Activated CD8-positive, alpha-beta T cell treated with anti-CD3 and anti-CD28 coated beads for 36 hours (primary cell): ENCODE measurements at places on chromosomes 5 and 9. TPM values are rescaled to one million over a fixed set of nuclear protein-coding genes. Genes with fewer than 3 reads are reported as not detected.

Gene ANKRD18B
- 0.56 TPM for total RNA-seq

Gene DOK3
- total RNA-seq = 7.4 TPM

Gene PRDM9
- total RNA-seq = not detected

Gene CNTNAP3
- not detected for total RNA-seq

DNA sequence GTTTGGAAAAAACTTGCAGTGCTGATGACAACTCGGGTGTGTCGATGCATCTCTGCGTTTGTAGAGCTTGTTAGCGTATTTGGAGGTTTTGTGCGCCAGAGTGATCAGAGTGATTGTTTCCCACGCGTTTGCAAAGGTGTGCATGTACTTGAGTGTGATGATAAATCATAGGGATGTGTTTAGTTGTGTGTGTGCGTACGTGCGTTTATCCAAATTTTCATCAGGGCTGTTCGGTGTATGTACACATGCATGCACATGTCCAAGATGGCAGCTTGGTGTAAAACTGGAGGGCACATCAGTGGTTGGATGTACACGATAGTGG, 248 bp upstream of the C1QTNF2 start:
- peaks cover 64% of the 10 kb centered on the region for H3K27me3 ChIP-seq
- H3K4me3 ChIP-seq = peak overlapping the region; percentile 2
- DNase-seq = no peak
- no peak overlapping the region for H3K27ac ChIP-seq
- H3K4me1 ChIP-seq = peaks cover 10% of the 10 kb centered on the region
- no peaks in the 10 kb centered on the region for H3K36me3 ChIP-seq

GRCh38 chr5:159797261-159797970, 118.9 kb upstream of the ADRA1B start:
- H3K4me3 ChIP-seq = no peak overlapping the region
- H3K4me1 ChIP-seq = no peaks in the 10 kb centered on the region
- H3K27ac ChIP-seq = no peak overlapping the region
- peaks cover 6% of the 10 kb centered on the region for H3K27me3 ChIP-seq
- DNase-seq = no peak

GRCh38 chr9:3027210-3027609, 183.3 kb upstream of the PUM3 start:
- no peaks in the 10 kb centered on the region for H3K36me3 ChIP-seq
- H3K4me3 ChIP-seq = no peak overlapping the region
- DNase-seq = no peak
- peaks cover 3% of the 10 kb centered on the region for H3K27me3 ChIP-seq

DNA sequence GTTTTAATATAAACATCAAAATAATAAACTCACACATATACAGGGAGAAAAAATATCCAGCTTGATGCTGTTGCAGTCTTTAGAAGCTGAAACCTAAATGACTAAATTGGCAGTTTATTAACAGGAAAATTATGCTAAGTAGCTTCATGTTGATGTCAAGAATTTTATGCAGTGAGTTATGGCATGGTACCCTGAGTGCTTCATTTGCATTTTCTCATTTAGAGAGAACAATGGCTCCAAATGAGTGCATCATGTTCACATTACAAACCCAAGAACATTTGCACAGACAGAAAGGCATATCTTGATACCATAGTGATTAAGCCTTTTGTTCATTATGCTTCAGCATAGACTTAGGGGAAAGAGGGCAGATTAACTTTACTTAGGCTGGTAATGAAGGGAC, 102.9 kb upstream of the FSTL4 start:
- H3K4me1 ChIP-seq = no peaks in the 10 kb centered on the region
- no peak for DNase-seq
- no peaks in the 10 kb centered on the region for H3K36me3 ChIP-seq
- H3K27ac ChIP-seq = no peak overlapping the region

DNA sequence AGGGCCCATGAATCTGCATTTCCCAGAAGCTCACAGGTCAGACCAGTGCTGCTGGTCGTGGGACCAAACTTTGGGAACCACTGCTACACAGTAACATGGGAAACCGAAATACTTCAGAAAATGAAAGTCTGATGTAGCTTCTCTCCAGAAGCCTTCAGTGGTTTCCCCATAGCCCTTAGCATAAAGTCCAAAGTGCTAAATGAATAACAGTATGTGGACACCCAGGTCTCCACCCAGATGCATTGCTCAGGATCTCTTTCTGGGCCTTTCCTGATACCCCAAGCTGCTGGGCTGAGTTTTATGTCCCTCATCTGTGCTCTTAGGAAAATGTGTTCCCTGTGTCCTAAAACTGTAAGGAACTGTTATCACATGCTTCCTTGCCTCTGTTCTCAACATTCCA, 100.4 kb downstream of the NFIB start:
- no peak for DNase-seq
- H3K27ac ChIP-seq = no peak overlapping the region
- H3K4me1 ChIP-seq = no peaks in the 10 kb centered on the region
- peaks cover 2% of the 10 kb centered on the region for H3K27me3 ChIP-seq

- peaks cover 31% of the 10 kb centered on the region for H3K4me1 ChIP-seq
- no peaks in the 10 kb centered on the region for H3K27me3 ChIP-seq
- H3K27ac ChIP-seq = peak overlapping the region; percentile 37
- H3K4me3 ChIP-seq = no peak overlapping the region
- no peak for DNase-seq
Measured at GRCh38 chr5:65989158-65989557, 62.8 kb downstream of the ERBIN start.

DNA sequence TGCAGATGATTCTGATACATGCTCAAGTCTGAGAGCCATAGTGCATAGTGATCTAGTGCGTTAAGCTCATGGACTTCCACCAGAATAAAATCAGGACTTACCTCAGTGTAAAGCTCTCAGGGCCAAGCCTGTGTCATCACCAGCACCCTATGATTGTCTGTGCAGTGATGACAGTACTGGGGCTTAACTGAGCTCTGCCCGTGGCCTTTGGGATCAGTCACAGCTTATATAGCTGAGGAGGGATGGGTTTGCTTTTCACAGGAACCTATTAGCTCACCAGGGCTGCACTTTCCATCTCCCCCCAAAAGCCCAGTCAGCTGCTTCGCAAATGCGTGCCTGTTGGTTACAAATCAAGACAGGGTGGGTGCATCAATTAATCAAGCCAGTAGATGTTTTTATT, 246.9 kb downstream of the NR3C1 start:
- H3K4me3 ChIP-seq = no peak overlapping the region
- no peak overlapping the region for H3K27ac ChIP-seq
- peaks cover 5% of the 10 kb centered on the region for H3K36me3 ChIP-seq
- no peaks in the 10 kb centered on the region for H3K4me1 ChIP-seq

GRCh38 chr9:101639311-101639710, 44.5 kb upstream of the PPP3R2 start:
- no peaks in the 10 kb centered on the region for H3K36me3 ChIP-seq
- peaks cover 3% of the 10 kb centered on the region for H3K4me1 ChIP-seq
- no peak for DNase-seq
- no peaks in the 10 kb centered on the region for H3K27me3 ChIP-seq

DNA sequence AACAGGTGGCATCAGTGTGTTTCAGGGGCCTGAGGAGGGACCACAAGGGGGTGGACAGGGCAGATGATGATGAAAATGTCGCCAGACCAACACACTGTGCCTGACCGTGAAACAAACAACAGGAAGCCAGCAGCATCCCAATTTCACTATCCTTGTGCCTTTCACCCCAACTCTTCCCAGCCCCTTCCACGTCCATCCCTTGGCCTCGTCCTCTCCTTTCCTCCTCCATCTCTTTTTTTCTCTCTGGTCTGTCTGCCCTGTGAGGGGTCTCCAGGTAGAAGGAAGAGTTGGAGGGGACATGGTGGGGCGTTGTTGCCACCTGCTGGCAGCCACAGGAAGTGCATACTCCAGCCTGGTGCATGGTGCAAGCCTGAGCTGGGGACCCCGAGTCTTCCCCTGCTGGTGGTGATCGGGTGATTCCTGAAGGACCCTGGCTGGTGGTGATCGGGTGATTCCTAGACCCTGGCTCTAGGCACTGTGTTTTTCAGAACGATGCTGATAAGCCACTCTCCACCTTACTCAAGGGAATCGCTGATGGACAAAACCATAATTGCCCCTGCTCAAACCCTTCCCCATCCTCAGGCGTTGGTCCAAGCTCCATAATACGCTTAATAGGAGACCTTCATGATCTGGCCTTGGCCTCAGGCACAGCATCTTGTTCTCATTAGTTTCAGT, 21.7 kb upstream of the NSD1 start:
- no peaks in the 10 kb centered on the region for H3K27me3 ChIP-seq
- DNase-seq = peak; percentile 80
- H3K36me3 ChIP-seq = no peaks in the 10 kb centered on the region
- peaks cover 13% of the 10 kb centered on the region for H3K4me1 ChIP-seq
- H3K27ac ChIP-seq = no peak overlapping the region
- no peak overlapping the region for H3K4me3 ChIP-seq

GRCh38 chr5:1743061-1743768, 56.4 kb downstream of the MRPL36 start:
- DNase-seq = no peak
- peaks cover 11% of the 10 kb centered on the region for H3K27me3 ChIP-seq
- peaks cover 2% of the 10 kb centered on the region for H3K36me3 ChIP-seq
- no peak overlapping the region for H3K4me3 ChIP-seq
